ENCODE measurements at places on chromosomes 4 and X.

DNA sequence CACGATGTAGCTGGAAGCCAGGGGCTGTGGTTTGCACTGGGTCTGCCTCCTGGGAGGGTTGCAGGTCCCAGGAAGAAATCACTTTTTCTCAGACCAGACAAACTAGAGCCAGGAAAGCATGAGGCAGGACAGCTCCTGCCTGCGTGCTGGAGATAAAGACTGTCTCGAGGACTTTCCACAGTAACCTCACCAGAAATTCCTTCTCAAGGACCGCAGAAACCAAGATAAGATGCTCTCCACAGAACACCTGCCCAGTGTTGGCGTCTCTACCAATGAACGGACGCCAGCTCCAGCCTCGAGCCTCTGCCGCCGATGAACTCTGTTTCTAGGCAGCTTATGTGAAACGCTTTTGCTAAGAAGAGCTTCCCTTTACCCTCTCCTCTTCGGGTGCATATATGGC is 76.9 kb upstream of the AFAP1 start:
- DNase-seq: no peak

DNA sequence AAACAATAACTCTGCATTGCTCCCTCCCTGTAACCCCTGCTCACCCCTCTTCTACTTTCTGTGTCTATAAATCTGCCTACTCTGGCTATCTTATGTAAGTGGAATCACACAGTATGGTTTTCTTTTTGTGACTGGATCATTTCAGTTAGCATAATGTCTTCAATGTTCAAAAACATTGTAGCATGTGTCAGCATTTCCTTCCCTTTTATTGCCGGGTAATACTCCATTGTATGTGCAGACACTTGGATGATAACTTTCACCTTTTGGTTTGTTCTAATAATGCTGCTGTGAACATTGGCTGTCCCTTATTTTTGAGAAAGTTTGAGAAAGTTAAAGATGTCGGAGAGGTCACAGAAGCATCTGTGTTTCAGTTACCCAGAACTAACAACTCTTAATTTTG is 60.6 kb upstream of the TLR2 start:
- no peak for DNase-seq

- DNase-seq: no peak
These were observed 355.5 kb downstream of the KCNIP4 start for GRCh38 chr4:21592970-21593670.

DNA sequence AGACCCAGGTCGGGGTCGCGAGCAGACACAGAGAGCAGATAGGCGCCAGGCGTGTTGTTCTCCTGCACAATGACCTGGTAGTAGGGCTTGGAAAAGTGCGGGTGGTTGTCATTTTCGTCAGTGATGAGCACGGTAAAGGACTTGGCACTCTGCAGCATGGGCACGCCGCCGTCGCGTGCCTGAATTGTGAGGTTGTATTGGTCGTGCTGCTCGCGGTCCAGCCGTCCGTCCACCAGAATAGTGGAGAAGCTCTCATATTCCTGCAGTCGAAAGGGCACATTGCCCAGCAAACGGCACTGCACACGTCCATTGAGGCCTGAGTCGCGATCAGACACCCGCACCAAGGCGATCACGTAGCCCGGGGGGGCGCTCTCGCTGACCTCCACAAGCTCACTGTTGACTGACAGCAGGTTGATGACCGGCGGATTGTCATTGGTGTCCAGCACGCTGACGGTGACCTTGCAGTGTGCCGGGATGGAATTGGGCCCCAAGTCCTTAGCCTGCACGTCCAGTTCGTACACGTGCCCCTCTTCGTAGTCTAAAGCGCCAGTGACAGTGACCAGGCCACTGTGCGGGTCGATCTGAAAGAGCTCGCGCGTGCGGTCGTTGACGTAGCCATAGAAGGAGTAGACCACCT is 2.8 kb downstream of the PCDH19 start:
- no peak for DNase-seq

DNA sequence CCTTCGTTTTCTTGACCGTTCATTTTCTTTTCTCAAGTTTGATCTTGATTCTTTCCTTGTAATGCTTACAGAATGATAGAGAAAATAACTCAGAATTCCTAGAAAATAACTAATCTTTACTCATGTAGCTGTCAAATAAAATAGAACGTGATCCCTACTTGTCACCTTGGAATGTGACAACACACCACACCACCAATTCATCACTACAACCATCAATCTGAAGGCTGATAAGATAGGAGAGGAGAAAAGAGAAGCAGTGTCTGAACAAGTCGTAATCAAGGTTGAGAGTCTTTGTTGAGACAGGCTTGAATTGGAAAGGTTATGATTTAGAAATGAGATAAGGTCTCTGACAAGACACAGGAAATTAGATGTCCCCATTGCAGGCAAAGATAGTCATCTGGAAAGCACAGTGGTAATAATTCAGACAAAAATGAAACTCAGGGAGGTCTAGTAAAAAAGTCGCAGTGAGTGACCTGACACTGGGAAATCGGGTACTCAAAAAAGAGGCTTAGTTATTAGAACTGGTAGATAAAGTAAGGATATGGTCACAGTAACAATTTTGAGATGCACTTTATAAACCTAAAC is 456.2 kb downstream of the FAT4 start:
- DNase-seq: no peak

All from inflammatory macrophage treated with lipopolysaccharide for 4 hours (primary cell).